NCI-H774 (cell line): ENCODE measurements at places on chromosomes 2 and 18.

DNA sequence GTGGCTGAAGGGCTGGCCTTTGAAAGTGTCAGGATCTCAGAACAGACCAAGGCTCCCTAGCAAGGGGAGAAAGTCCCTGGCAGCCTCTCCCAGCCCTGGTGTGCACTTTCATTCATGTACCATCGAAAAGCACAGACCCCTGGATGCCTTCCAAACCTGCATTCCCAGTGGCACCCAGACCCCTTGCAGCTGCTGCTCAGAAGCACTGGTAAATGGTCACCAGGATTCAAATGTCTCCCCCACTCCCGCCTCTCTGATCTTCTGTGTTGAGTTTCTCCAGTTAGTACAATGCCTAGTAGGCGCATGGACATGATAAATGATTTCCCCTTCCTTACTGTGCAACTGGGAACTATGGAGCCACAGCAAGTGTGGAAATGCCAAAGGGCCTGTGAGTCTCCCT, 180.0 kb downstream of the GLI2 start:
- no peak for DNase-seq

- peak; percentile 39 for DNase-seq
Measured at GRCh38 chr2:117785740-117786139, 28.8 kb upstream of the DDX18 start.

DNA sequence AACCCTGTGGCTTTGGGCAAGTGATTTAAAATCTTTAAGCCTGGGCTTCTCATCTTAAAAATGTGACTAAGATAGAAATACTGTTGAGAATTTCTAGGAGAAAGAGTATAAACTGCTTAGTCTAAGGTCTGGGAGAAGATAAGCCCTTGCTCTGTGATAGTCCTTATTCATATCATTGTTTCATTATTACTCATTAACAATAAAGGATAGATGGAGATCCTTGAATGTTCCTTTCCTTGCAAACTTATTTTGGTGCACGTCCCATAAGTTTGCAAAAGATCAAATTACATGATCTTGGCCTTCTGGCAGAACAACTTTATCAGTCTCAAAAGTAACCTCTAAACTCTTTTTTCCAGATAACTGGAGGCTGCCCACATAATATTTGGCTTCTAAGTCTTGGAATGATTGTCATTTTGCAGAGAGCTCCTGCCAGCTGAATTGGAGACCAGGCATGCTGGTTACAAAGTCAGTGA, 138.3 kb downstream of the FAM124B start:
- no peak for DNase-seq

DNA sequence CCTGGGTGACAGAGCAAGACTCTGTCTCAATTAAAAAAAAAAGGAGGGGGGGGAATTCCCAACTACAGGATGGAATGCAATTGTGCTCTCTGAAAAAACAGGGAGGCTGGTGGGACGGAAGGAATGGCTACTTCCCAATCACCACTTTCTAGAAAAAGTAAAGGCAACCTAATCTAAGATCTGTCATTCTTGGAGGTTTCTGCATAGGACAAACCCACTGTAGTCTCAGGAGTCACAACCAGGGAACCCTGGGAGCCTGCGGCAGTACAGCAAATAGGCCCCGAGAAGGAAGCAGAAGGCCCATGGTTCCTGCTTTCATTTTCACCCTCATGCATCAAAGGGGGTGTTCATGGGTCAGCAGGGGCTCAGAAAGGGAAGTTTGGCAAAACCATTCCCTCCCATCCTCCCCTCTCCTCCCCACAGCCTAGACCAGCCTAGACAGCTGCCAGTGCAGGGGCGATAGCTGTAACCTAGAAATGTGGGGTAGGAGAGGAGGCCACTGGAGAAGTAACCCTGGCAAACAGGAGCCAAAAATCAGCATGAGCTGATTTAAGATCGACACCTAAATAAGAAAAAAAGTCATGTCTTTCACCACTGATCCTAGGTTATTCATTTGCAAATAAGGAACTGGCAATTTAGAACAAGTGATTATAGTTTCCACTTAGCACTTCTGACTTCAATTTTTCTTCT, 48.0 kb downstream of the TRABD2A start:
- no peak for DNase-seq

DNA sequence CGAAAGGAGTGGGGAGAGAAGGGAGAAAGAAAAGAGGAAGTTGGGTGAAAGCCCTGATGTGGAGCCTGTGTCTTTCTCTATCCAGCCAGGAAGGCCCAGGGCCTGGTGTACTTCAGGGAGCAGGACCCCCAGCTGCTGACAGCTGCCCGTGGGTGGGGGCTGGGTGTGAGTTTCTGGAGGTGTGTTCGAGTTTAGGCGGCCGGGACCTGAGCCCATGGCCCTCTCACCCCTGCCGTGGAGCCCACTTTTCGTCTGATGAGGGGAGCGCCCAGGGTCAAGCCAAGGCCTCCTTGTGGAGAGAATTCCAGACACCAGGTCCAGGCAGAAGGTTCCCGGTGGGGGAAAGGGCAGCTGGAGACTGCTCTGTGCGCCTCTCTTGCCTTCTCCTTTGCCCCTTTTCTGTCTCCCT, 2.2 kb downstream of the SIX3 start:
- DNase-seq = no peak

DNA sequence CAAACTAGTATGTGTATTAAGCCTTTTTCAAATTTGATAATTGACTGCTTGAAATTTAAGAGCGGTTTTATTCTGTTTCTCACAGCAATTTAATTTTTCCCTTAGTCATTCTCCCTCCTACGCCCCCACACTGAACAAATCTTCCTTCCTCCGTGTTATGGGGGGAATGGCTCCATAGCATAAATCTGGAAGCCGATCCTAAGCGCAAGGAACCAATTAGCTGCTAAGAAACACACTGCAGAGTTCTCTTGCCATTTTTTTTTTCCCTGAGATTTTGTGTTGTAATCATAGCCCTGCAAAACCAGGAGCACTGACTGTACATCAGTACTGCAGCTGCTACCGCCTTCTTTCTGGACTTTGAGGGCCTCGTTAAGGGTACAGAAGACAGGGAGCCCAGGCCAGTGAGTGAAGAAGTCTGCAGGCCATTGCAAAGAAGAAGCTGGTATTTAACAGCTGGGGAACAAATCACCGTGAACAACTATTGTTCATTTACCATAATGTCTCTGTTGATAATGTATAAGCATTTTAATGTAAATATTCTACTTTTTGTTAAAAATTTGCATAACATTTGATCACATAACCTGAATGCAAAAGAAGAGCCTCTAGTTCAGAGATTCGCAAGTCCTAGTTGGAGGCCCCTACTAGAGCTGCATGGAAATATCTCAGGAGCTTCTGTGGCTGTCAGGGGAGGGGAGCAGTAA, 264.0 kb downstream of the LRATD1 start:
- no peak for DNase-seq

DNA sequence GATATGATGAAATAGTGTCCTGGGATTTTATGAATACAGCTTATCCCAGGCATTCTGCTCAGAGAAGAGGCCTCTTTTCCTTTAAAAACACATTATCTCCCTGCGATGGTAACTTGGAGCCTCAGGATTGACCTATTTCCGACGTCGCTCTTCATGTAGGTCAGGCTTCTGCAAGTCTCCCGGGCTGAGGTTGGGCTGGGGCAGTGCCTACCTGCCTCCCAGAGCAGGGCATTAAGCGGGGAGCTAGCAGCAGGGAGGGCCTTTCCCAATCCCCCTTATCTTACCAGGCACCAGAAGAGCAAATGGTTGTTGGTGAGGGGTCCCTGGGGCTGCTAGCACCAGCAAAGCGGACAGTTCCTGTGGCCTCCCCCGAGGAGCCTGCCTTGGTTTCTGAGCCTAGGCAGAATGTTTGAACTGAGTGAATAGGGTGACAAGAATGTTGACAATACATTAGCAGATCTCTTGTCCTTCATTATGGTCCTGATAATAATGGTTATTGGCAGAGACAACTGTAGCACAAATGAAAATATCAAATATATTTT, 60.2 kb downstream of the TRPM8 start:
- no peak for DNase-seq

DNA sequence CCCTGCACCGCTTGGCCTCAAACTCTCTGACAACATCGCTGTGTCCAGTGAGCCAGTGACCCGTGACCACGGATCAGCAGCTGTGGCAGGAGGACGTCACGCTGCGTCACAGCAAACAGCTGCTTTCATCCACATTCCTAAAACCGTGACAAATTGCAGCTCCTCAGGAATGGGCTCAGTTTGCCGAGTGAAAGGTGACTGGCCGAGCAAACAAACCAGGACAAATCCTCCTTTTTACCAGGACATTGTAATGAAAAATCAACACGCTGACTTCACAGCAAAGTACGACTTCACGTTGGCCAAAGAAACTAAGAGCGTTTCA, 57.6 kb downstream of the PXDN start:
- no peak for DNase-seq

GRCh38 chr2:46825939-46826568, 89.6 kb downstream of the MCFD2 start:
- DNase-seq = no peak

DNA sequence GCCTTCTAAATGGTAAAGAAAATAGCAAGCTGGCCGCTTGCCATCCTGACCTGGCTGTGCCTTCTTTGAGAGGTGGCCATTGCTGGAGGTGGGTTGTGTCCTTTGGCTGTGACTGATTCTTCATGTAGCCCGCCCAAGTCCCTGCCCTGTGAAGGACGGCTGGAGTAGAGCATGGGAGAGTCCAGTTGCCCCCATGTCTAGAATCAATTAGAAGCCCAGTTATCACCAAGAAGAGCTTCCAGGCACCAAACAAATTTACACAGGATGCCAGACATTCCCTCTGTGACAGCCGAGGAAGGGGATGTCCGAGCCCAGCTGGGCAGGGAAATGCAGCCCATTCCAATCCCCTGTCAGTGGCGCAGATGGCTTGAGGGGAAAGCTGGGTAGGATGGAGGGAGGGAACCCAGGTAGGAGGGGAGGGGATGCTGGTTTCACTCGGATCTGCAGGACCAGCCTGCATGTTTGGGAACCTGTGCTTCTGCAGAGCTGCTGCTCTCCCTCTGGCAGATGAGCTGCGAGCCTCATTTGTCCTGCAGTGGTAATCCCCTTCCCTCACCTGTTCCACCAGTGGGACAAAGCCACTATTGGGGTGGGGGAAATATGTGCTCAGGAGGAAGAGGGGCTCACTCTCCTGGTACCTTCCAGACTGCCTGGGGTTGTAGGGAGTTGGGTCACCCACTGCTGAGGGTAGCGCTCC, 25.7 kb upstream of the ASB18 start:
- no peak for DNase-seq

GRCh38 chr2:38648107-38648761, 17.7 kb upstream of the GALM start:
- no peak for DNase-seq

GRCh38 chr2:176445956-176446355, 176.7 kb downstream of the MTX2 start:
- DNase-seq = peak; percentile 31

GRCh38 chr2:60641811-60642788, 88.6 kb upstream of the BCL11A start:
- DNase-seq = no peak

DNA sequence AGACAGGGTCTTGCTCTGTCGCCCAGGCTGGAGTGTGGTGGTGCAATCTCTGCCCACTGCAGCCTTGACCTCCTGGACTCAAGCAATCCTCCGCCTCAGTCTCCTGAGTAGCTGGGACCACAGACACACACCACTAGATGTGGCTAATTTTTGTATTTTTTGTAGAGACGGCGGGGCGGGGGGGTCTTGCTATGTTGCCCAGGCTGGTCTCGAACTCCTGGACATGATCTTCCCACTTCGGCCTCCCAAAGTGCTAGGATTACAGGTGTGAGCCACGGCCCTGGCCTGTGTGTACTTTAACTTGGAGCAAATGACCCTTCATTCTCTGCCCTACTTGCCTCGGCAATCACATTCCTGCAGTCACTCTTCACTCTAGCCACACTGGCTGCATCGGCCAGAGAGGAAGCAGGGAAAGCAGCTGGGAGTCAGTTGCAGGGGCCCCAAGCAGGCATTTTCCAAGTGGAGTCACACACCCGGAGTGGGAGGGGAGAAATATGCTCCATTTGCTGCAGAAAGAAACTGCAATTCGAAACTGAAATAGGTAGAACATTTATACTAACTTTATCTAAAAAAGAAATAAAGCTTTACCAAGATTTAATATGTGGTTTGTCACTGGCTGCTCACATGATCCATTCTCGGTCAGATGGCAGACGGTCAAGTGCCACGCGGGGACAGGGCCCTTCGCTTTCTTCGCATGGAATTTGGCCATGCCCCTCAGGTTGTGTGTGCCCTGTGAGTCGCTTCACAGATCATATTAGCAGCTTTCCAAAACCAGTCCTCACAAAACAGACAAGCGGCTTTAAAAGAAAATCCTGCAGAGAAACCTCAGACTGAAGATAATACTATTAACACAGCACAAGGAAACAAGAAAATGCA, 37.1 kb downstream of the FAM161A start:
- no peak for DNase-seq

- no peak for DNase-seq
Measured at GRCh38 chr2:150350500-150350899, 137.0 kb downstream of the RND3 start.

DNA sequence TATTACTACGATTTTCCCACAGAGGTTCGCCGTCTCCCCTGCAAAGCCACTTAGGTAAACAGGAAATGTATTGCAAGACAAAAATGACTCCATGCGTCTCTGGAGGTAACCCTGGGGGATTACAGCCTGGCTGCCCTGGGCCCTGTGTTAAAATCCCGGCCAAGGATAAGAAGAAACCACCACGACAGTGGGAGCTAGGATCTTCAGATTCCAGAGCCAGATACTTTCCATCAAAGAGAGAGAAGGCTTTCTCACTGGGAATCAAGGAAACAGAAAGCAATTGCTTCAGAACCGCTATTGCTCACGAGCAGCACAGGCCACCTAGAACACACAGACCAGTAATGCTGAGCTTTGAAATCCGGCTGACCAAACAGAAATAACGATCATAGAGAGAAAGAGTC, 97.9 kb upstream of the ZNF516 start:
- no peak for DNase-seq

DNA sequence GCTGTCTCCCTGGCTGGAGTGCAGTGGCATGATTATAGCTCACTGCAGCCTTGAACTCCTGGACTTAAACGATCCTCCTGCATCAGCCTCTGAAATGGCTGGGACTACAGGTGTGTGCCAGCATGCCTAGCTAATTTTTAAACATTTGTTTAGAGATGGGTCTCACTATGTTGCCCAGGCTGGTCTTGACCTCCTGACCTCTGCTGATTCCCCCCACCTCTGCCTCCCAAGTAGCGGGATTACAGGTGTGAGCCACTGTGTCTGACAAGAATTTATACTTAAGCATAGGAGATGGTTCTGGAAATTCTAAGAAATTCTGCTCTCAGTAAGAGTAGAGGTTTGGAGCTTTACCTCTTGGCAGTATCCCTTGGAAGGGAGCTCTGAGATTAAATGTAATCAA, 18.2 kb downstream of the MTHFD2 start:
- no peak for DNase-seq

GRCh38 chr2:176856683-176857082, 355.9 kb upstream of the HNRNPA3 start:
- DNase-seq = no peak

GRCh38 chr2:43417300-43417699, 178.5 kb downstream of the THADA start:
- no peak for DNase-seq
